ENCODE measurements at places on chromosomes 1 and 21. TPM values are rescaled to one million over a fixed set of nuclear protein-coding genes. Genes with fewer than 3 reads are reported as not detected.

Gene PRAMEF20
- not detected for total RNA-seq

GRCh38 chr1:97898948-97899347 is 21.9 kb downstream of the DPYD start:
- no peak overlapping the region for H3K27ac ChIP-seq
- H3K4me3 ChIP-seq = no peak overlapping the region
- no peaks in the 10 kb centered on the region for H3K36me3 ChIP-seq
- no peaks in the 10 kb centered on the region for H3K27me3 ChIP-seq
- DNase-seq = peak; percentile 49
- peaks cover 16% of the 10 kb centered on the region for H3K4me1 ChIP-seq

GRCh38 chr1:243963571-243963970 is 87.5 kb upstream of the ZBTB18 start:
- no peaks in the 10 kb centered on the region for H3K36me3 ChIP-seq
- DNase-seq = no peak
- no peak overlapping the region for H3K27ac ChIP-seq
- H3K4me3 ChIP-seq = no peak overlapping the region

DNA sequence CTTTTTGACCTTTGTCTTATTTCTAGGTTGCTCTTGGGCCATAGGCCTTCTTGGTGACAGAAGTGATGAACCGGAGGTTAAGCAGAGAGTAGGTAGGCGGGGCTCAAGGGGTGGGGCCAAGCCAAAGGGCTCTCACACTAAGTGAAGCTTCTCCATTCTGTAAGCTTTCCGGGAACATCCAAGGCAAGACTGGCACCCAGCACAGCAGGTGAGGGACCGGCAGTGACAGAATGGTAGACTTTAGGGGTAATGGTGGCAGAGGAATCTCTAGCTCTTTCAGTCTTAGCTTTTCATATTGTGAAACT is at the start of gene TNFAIP8L2:
Gene TNFAIP8L2 (plus strand): TSS at position 135 of the 305 bp plus-strand sequence. CDS start 2,049 bp downstream, outside the sequence.
- H3K4me3 ChIP-seq = no peak within 1 kb of the TSS
- H3K27ac ChIP-seq = no peak within 1 kb of the TSS
- no peaks in the 10 kb centered on the region for H3K27me3 ChIP-seq
- no peak for DNase-seq
- H3K36me3 ChIP-seq = peaks cover 1% of the 10 kb centered on the region

GRCh38 chr1:38500352-38500751 is 359.2 kb downstream of the RRAGC start:
- H3K4me3 ChIP-seq = no peak overlapping the region
- no peaks in the 10 kb centered on the region for H3K36me3 ChIP-seq
- H3K27ac ChIP-seq = no peak overlapping the region
- DNase-seq = peak; percentile 11

Measured in PC-3 (cell line).